ENCODE measurements at places on chromosomes 13 and 19.
A peak's percentile ranks its signal among the peaks of the same experiment; 100 is the strongest.

- no peak for DNase-seq
These were observed 16.5 kb upstream of the ZNF8 start for GRCh38 chr19:58261968-58262921.

GRCh38 chr13:25067064-25067463, 28.9 kb upstream of the PABPC3 start:
- DNase-seq: no peak

DNA sequence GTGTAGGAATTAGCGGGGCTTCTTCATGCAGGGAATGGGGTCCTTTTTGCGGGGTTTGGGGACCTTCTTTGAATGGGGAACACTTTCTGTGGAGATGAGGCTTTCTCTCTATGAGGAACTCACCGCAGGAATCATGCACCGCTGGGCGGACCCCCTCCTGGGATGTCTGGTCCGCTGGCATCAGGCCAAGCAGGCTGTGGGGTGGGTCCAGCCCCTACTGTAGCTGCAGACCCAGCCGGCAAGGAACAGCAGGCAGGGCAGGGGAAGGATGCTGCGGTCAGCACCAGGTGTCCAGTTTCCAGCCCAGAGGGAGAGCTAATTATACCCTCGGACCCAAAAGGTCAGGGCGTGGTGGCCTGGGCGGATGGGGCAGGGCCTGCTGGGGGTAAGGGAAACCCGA, 1.8 kb downstream of the MYBPC2 start:
- DNase-seq: no peak

DNA sequence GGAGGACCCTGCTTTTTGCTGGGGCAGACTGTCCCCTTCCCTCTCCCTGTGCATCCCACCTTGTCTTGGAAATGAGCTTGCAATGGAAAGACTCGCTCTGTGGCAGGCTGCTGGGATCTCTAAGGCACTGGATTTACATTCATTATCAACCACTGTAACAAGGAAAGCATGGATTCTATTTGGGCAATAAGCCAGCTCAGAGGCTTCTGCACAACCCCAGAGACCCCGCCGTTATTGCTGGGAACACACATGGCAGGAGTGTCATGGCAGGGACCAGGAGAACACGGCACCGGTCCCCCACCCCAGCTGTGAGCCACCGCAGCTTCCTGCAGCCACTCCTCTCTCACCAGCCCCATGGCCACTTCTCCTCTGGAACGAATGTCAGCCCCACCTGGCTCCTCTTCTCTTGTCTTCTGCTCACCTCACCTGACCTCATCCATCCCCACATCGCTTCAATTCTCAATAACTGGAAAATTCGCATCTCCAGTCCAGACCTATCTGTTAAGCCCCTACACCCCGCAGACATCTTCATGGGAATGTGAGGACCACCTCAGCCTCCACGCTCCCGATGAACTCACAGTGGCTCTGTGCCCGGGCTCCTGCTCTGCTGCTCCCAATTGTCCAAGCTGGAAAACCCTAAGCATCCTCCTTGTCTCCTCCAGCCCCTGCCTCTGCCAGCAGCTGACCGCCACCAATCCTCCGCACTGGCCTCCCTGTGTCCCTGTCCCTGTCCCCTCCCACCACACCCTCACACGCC, 181.5 kb downstream of the USP12 start:
- DNase-seq: no peak

GRCh38 chr13:51737609-51738008, 66.4 kb downstream of the DHRS12 start:
- no peak for DNase-seq

DNA sequence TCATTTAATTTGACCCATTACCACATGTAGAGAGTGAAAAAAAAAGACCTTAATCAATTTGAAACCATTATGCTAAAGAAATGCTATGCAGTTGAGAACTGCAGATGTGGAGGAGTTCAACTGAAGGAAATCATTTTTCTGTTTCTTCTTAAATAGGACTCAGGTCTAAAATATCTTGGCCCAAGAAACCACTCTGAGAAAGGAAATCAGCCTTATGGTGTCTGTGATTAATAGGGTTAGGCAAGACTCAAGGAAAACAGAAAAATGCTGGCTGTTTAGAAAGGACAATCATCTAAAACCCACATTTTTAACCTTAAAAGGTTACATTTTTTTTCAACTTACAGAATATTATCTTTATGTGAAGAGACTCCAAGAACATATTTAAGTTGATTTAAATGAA, 1.9 kb upstream of the SLITRK1 start:
- no peak for DNase-seq

DNA sequence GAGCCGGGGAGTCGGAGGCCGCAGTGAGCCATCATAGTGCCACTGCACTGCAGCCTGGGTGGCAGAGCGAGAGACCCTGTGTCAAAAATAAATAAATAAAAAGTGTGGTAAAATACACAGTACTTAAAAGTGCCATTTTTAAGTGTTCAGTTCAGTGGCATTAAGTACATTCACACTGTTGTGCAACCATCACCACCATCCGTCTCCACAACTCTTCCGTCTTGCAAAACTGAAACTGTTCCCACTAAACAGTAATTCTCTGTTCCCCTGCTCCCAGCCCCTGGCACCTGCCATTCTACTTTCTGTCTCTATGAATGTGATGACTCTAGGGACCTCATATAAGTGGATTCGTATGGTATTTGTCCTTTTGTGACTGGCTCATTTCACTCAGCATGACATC, 13.3 kb downstream of the SLC25A42 start:
- no peak for DNase-seq

- no peak for DNase-seq
These were observed 63.0 kb downstream of the ITGBL1 start for GRCh38 chr13:101515504-101515903.

GRCh38 chr19:12794971-12795381, 3.7 kb downstream of the JUNB start:
- DNase-seq: no peak

DNA sequence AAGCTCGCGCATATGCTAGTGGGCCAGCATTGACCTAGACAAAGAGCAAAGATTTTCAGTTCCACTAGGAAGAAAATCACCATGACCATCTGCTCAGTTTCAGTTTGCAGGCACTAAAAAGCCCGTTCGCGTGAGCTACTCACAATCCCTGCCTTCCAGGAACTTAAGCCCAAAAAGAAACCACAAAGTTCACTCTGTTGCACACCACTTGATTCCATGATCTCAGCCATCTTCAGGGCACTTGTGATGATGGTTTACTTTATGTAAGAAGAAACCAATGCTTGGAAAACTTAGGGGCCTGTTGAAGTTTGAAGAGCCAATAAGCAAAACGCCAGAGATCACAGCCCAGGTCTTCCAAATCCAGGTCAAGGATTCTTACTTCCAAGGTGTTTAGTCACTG, 45.0 kb upstream of the SLC15A1 start:
- no peak for DNase-seq

DNA sequence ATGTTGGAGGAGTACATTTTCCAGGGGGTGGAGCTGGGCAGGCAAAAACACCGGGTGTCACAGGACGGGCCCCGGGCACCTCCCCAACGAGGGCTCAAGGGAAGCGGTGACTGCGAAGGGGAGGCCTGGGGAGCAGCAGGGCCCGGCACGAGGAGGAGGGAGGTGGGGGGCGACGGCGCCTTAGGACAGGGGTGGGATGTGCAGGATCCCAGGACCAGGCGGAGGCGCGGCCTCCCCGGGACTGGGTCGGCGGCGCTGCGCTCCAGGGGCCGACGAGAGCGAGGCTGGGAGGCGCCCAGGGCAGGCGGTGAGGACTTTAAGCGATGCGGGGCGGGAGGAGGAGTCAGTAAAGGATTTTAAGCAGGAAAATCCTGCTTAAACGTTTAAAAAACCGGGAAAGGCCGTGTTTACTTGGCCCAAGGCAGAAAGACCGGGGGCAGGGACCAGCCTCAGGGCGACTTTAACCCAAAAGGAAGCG, 427 bp downstream of the ZNF160 start:
- peak; percentile 35 for DNase-seq

GRCh38 chr13:42798118-42798517, 16.7 kb downstream of the FAM216B start:
- no peak for DNase-seq

- peak; percentile 92 for DNase-seq
These were observed 7.5 kb downstream of the ZNF331 start for GRCh38 chr19:53545271-53546065.

GRCh38 chr13:39374741-39375189, 228.2 kb downstream of the LHFPL6 start:
- no peak for DNase-seq

DNA sequence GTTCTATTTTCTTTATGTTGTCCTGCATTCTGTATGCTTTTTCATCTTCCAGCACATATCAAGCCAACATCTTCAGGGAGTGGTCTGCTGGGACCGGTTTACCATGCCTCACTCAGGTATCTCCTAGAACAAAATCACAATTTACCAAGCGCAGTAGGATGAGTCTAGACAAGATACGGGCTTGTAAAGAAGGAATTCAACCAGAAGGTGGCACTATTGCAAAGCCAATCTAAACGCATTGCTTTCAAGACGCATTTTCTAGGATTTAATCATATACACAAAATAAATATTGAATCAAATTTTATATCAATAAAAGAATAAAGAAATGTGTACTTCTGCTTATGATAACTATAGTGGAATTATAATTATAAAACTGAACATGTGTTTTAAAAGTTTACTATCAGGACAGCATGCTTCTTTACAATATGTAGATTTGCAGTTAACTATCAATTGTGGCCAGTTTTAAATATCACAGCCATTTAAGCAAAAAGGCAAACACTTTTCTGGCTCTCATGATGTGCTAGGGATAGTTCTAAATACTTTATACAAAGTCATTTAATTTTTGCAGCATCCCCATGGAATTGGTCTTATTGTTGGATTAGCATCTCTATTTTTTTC, 16.1 kb upstream of the TPP2 start:
- DNase-seq: no peak

DNA sequence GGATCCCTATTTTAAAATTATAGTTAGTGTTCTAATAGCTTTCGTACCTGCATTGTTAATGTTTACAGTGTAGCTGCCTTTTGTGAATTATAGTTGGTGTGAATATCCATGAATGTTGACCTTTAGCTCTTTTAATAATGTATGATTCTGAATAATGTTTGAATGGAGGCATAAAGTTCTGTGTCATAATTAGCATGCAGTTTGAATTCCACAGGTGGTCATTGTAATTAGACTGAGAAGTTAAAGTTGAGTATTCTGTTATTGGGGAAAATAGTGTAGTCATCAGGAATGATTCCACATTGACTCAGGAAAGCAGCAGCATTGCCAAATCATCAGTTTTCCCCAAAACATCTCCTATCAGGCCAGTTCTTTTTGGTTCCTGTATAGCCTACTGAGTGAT, 12.1 kb downstream of the GPR18 start:
- DNase-seq: no peak

DNA sequence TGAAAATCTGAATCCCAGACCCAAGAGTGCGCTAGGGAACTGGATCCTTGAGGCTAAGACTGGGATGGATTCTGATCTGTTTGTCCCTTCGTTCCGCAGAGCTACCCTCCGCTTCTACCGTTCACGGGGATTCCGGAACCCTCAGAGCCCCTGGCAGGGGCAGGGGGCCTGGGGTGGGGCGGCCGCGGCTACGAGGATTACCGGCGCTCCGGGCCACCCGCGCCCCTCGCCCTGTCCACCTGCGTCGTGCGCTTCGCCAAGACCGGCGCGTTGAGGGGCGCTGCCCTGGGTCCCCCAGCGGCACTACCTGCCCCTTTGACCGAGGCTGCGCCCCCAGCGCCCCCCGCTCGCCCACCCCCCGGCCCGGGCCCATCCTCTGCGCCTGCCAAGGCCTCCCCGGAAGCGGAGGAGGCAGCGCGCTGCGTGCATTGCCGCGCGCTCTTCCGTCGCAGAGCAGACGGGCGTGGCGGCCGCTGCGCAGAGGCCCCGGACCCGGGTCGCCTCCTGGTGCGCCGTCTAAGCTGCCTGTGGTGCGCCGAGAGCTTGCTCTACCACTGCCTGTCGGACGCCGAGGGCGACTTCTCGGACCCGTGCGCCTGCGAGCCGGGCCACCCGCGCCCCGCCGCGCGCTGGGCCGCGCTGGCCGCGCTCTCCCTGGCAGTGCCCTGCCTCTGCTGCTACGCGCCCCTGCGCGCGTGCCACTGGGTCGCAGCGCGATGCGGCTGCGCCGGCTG, 7.1 kb downstream of the SPRED3 start:
- DNase-seq: no peak

GRCh38 chr19:35088131-35088913, 27.3 kb upstream of the FXYD3 start:
- peak; percentile 95 for DNase-seq

- DNase-seq: no peak
These were observed at the start of gene CYP4F22 for GRCh38 chr19:15508035-15508710. TSS of gene CYP4F22 (plus strand) at chr19:15508525. CDS start at chr19:15525337, 16,812 bp downstream.

- no peak for DNase-seq
These were observed 14.9 kb downstream of the TEX29 start for GRCh38 chr13:111335298-111335697.

DNA sequence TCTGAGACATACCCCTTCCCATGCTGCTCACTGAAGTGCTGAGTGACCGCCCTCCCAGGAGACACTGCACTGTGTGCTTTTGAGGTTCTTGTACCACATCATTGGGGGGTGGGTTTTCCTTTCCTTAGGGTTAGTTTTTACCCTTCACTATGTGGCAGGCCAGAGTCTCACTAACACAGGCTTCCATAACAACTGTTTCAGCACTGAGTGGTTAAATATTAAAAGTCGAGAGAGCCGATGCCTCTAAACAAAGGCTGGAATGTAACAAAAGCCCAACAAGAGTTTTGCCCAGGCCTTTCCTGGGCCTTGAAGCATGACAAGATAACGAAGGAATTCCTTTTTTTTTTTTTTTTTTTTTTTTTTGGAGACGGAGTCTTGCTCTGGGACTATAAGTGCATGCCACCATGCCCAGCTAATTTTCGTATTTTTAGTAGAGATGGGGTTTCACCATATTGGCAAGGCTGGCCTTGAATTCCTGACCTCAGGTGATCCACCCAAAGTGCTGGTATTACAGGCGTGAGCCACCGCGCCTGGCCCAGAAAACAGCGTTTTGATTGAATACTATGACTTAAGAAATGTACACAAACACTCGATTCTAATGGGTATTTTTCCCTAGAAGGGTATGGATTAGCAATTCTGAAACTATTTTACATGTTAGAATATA, 46.5 kb downstream of the ZNF823 start:
- DNase-seq: no peak

DNA sequence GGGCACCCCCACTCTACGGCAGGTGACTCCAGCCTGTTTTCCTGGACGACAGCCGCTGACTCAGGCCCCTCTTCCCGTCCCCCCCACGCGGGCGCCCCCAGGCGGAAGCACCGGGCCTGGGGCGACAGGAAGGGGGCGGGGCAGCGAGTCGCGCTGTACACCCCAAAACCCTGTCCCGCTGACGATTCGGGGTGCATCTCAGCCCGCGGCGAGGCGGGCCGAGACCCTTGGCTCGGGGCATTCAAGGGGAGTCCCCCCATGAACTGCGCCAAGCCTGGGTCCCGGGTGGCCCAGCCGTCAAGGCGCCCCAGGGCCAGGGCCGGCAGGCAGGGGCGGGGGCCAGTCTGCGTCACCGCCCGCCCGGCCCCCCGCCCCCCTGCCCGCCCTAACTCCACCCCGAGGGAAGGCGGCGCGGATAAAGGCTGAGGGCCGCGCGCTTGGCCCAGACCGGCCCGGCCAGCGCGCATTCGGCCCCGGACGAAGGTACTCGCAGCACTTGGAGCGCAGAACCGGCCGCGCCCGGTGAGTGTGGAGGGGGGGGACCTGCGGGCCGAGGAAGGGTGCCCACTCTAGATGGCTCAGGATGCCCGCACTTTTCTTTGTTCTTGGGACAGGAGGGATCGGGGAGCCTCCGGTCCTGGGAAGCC, at the start of gene MIDN:
MIDN (plus strand) TSS at position 445 of the 647 bp plus-strand sequence. CDS start 1,714 bp downstream, outside the sequence.
- peak; percentile 78 for DNase-seq

- DNase-seq: peak; percentile 95
These were observed at the start of gene UPF1 for GRCh38 chr19:18831524-18832305. TSS of gene UPF1 (plus strand) at chr19:18831959. CDS start at chr19:18832210, 251 bp downstream.

All from H54 (cell line).